Left colon (tissue), 2 donors: ENCODE measurements at places on chromosomes 6 and 20.

GRCh38 chr6:33160728-33161344, 31.4 kb downstream of the COL11A2 start:
- DNase-seq = peak; percentile 75

DNA sequence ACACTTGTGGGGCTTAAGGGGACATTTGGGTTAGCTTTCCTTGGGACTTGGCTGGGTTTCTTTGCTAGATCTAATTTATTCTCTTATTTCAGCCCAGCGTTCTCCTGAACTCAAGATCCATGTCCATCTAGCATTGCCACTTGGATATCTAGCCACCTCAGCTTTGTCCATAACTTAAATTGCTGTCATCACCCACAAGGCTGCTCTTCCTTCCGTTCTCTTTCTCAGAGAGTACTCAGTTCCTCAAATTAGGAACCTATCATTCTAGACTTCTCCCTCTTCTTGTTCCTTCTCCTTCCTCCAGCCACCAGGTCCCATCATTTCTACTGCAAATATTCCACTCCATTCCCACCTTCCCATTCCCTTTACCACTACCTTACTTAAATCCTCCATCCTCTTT, 4.3 kb downstream of the SMIM26 start:
- DNase-seq = no peak

DNA sequence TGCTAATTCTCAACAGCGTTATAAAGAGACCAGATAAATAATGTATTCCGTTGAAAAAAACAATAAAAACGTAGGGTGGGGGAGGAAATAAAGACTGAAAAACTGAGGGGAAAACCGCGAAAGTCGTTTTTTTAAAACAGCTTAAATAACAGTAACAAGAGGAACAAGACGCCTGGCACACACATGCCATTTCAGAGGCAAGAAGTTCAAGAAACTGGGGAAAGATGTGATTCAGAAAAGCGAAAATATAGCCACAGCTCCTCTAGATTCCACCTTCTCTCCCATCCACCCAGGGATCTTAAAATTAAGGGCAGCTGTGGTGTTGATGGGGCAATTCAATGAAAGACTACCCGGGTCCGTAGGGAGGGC, 1.3 kb downstream of the EPB41L2 start:
- no peak for DNase-seq

- no peak for DNase-seq
Measured at GRCh38 chr6:69279805-69280204, 517.0 kb downstream of the LMBRD1 start.

GRCh38 chr20:51008718-51009117, 14.2 kb downstream of the KCNG1 start:
- peak; percentile 60 for DNase-seq

DNA sequence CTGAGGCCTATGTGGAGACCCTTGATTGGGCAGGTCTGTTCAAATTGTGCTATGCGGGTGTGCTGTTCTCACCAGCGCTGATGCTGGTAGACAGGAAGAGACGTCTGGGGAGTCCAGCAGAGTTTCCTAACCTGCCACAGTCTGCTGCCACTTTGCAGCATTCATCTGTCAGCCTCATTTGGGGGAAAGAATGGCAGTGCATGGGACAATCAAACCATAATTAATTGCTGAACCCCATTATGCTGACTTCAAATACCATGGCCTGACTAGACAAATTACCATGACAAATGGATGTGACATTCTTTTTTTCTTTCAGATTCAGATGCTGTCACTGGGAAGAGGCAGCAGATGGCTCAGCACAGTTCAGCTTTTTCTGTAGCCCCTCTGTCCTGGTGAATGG, 171.4 kb upstream of the SYNDIG1 start:
- DNase-seq = no peak

DNA sequence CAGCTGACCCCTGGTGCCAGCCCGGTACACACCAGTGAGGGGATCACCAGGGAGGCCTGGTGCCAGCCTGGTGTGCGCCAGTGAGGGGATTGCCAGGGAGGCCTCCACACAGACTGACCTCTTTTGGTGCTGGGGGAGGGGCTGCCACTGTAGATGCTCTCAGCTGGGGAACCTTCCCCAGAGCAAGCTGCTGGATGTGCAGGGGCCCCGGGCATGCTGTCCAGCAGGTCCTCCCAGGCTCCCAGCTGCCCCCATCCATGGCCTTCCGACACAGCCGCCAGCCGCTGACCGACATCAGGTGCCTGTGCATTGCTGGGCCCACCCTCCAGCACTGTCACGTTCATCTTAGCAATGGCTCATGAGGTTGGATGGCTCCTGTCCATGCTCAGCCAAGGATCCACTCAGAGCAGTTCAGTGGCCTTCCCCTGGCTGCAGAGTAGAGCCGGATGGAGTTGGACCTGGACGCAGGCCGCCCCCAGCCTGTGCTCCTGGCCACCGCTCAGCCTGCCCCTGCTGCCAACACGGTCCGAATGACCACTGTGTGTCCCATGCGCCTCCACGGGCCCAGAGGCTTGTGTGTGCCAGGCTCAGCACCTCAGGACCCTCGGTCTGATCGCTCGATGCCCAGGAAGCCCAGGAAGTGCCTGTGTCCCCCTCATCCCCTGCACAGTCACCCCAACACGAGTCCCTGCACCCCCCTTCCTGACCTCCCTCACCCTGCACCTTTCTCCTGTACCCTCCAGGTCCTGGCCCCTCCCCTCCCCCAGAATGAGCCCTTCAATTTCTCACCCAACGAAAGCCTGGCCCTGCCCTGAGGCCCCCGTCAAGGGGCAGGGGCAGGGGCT, 95.7 kb downstream of the YTHDF1 start:
- DNase-seq = no peak

GRCh38 chr6:29456971-29457370, at the start of the genes OR11A1 and OR2H1:
TSS of gene OR11A1 (minus strand) at chr6:29457071. CDS start at chr6:29427641, 29,430 bp downstream.
TSS of gene OR2H1 (plus strand) at chr6:29457155. CDS start at chr6:29461770, 4,615 bp downstream.
- DNase-seq = no peak

GRCh38 chr6:7901780-7902179, 8.8 kb downstream of the TXNDC5 start:
- no peak for DNase-seq

DNA sequence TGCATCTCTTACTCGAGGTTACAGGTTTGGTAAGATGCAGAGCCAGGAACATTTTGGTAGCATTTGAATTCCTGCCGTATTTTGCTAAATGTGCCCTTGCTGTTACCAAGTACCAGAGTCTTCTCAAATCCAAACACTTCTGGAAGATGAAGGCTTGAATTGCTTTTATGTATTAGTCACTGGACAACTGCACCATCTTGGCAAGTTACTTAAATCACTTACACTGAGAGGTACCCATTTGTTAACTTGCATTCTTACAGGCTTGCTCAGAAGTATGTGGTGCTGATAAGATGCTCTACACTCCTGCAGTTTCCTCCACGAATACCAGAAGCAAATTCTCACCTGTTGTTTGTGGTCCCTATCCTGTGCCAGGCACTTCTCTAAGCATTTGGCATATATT, 12.7 kb downstream of the IL22RA2 start:
- no peak for DNase-seq

- DNase-seq = peak; percentile 42
Measured at GRCh38 chr20:10611357-10611756, 62.4 kb downstream of the JAG1 start.

GRCh38 chr6:5205035-5205507, 55.7 kb downstream of the LYRM4 start:
- no peak for DNase-seq

GRCh38 chr6:41602422-41602743, 35.9 kb upstream of the MDFI start:
- DNase-seq = no peak

DNA sequence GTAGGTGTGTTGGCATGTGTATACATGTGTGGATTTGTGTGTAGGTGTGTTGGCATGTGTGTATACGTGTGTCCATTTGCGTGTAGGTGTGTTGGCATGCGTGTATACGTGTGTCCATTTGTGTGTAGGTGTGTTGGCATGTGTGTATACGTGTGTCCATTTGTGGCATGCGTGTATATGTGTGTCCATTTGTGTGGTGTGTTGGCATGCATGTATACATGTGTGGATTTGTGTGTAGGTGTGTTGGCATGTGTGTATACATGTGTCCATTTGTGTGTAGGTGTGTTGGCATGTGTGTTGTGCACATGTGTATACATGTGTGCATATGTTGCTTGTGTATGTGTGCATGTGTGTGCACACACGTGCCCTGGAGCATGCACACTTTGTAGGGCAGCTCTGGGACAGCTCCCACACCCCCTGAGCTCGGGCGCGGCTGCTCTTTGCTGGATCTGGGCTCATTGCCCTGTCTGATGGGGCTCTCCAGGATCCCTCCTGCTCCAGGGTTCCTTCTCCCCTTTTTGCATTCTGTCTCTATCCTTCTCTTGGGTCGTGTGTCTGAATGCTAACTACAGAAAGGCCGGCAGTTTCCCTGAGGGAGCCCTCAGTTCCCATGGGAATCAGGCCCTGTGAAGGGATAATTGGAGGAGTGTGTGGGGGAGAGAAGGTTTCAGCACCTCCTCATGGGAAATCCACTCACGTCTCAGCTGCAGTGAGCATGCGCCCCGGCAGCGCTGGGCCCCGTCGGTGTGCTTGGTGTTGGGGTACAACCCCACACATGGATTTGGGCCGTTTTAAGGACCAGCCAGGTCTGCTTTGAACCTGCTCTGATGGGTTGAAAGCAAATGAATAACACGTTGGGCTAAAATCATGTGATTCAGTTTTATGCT, 102.0 kb downstream of the ERMARD start:
- DNase-seq = no peak

GRCh38 chr6:132725947-132726607, 12.2 kb upstream of the VNN1 start:
- DNase-seq = no peak
